ENCODE measurements at places on chromosomes 1 and 21. TPM values are rescaled to one million over a fixed set of nuclear protein-coding genes. Genes with fewer than 3 reads are reported as not detected.

GRCh38 chr1:229557200-229557850, 1.2 kb downstream of the ABCB10 start:
- peak; percentile 11 for DNase-seq

GRCh38 chr1:44225761-44226160, 12.5 kb downstream of the DMAP1 start:
- DNase-seq = no peak

GRCh38 chr1:170544624-170545023, 12.7 kb downstream of the GORAB start:
- DNase-seq = no peak

DNA sequence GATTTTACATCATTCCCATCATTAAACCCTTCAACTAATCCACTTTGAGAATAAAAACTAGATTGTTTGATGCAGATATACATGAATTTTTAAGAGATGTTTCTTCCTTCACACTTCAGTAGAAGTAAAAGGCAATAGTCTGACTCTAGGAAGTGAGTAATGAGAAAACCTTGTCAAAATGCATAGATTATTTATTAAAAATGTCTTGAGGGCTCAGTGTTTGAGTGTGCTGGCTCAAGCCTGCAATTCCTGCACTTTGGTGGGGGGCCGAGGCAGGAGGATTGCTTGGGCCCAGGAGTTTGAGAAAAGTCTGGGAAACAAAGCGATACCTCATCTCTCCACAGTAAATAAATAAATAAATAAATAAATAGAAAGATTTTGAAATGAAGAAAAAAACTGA, 177.1 kb downstream of the NEGR1 start:
- no peak for DNase-seq

DNA sequence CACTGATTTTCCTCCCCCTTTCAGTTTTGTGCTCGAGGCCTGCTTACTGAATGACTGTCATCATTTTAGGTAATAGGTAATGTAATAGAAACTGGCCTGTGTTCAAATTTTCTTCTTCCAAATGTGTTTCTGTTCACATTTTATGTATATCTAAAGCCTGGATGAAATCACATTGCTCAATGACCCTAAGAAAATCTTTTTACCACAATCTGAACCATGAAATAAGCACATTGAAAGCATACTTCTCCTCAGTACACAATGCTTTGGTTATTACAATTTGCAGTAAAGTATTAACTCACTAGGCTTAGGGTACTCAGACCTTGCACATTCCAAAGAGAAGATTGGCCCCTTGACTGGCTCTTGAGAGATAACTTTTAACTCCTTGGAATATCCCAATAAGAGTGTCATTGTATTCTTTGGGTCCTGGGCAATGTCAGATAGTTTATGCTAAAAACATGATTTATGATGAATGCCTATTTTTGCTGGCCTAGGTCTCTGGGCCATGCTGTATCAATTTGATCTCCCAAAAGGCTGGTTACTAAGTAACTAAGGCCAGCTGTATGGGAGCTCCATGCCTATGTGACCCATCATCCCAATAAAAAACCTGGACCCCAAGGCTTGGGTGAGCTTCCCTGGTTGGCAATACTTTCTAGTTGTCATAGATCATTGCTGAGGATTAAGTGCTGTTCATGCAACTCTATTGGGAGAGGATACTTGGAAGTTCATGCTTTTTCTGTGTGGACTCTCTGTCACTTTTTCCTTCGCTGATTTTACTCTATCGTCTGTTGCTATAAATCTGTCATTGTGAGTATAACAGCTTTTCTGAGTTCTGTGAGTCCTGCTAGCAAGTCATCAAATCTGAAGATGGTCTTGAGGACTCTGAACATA, 293.9 kb downstream of the GRIK1 start:
- DNase-seq = no peak

DNA sequence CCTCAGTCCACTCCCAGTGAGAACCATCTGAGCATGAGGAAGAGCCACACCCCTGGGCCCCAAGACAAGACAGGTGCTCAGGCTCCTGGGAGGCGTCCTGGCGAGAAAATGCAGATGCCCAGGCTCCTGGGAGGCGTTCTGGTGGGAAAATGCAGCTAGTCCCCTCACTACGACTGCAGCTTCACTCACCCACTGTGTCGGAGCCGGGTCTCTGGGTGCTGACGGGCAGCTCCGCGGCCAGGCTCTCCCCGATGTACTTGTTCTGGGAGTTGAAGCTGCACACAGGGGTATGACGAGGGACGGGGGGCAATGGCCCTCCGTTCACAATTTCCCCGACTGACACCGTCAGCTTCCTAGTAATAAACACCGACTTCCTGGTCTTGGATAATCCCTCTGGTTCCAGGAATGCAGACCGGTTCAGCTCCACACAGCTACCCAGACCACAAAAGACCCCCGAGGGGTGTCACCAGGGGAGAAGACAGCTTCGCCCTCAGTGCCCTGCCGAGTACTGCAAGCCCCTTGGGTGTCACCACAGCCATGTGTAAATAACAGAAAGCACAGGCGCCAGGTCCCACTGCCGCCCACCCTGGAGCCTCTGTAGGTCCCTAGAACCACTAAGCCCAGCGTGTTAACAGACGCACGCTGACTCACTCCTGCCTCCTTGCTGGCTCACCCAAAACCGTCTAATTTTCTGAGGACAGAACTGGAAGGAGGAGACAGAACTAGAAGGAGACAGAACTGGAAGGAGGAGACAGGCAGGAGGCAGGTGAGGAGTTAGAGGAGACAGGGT, 19.5 kb downstream of the MCM3AP start:
- no peak for DNase-seq

GRCh38 chr1:162471290-162471853, 26.2 kb upstream of the UHMK1 start:
- DNase-seq = no peak

GRCh38 chr1:116404699-116405098, 31.7 kb downstream of the ATP1A1 start:
- DNase-seq = no peak

DNA sequence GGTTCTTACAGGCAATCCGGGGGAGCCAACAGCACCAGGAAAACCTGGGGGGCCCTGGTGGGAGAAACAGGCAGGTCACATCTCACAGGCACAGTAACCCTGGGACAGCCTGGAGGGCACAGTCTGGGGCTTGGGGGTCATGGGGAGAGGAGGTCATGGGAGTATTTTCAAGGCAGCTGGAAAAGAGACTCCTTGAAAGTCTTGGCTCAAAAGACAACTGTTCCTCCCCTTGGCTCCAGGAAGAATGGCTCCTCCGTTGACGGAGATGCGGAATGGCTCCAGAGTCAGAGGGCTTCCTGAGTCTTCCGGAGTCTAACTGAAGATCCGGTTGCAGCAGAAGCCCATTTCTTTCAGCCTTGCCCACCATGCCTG, 25.9 kb upstream of the PEF1 start:
- DNase-seq = no peak

- no peak for DNase-seq
These were observed 393.1 kb downstream of the BRINP3 start for GRCh38 chr1:190084552-190084951.

DNA sequence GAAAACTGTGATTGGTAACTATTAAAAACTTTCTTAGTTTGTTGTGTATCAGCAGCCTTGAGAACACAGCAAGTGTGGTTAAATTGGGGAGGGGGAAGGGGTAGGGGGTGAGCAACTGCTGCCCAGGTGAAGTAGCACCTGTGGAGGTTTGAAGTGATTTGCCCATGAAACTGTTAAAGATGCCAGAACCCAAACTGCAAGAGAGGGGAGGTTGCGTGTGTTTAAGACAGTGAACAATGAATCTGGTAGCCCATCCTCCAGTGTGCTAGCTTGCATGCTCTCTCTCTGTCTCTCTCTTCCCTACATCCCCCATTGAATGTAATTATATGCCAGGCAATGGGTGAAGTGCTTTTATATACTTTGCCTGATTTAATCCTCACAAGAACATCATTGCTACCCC, 154.7 kb downstream of the RUNX1 start:
- DNase-seq = no peak

- no peak for DNase-seq
These were observed 12.5 kb upstream of the SPSB1 start for GRCh38 chr1:9280015-9280860.

GRCh38 chr1:15557594-15557993, 27.3 kb downstream of the AGMAT start:
- no peak for DNase-seq

GRCh38 chr1:197920067-197920396, 2.9 kb downstream of the LHX9 start:
- DNase-seq = no peak

DNA sequence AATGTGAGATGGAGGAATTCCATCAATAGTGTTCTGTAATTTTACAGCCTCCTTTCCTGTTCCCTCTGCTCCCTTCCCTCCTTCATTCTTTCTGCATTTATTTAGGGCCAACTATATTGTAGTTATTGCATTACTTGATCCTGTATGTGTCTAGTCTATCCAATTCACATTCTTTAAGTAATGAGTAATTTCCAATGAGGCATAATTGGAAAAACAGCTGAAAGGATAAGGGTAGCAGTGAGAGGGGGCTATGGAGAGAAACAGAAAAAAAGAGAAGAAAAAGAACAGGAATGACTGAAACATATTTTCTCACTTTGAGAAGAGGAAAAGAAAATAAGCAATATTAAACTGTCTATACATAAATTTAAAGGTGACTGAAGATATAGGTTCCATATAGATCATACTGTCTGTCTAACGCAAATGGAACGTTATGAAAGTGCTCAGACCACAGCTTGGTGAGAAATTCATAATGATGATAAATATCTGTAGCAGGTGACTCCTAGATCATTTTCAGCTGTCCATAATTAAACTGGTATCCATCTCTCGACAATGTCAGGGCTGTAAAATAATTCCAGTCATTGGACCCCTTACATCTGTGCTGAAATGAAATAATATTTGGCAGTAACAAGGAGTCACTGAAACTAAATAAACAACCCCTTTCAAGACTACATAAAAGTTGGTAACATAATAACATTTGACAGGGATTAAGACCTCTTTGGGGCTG, 61.8 kb downstream of the SPAG17 start:
- DNase-seq = no peak

DNA sequence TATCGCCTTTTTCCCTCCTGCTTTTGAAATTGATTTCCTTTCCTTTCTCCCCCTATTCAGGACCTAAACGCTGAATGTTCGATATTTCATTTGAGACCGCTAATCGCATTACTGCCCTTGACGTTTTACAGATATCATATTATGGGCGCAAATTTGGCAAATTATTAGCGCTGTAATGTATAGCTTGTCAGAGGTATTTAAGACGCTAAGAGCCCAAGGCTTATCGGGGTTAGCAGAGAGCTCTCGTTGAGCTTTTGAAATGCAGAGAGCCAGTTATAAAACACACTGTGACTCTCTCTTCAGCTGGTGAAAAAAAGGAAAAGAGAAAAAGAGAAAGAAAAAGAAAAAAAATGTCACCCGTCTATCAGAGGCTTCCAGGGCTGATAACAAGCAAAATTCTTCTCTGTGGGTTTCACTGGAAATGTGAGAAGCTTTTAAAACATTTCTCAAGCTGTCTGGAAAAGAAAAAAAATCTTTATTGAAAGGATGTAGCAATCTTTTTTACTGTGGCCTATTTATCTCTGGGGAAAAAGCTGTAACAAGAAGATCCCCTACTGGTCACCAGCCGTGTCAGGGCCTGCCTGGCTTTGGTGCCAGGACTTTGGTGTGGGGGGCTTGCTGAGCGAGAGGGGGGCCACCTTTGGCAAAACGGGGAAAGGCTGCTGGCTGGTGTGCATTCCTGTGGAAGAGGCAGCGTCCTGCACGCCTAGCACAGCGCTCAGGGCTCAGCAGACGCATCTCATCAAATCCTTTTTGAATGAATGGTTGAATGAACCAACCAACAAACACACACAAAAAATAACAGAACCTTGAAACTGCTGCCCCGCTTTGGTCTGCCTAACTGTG, 119.8 kb downstream of the RNF220 start:
- DNase-seq = no peak

DNA sequence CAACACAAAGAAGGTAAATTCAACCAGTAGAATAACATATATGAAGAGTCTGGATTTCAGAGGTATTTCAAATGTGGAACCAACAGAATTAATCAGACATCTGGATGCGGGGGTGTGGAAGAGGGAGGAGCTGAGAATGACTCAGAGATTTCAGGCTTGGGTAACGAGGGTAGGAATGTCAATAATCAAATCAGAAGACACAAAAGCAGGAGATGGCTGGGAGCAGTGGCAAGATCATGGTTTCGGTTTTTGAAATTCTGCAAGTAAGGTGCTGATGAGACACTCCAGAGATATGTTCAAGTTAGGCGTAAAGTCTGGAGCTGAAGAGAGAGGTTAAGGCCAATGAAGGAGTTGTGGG, 64.0 kb downstream of the PLPPR5 start:
- DNase-seq = no peak

Gene IVNS1ABP
- total RNA-seq = 225 TPM

Gene KPRP
- total RNA-seq = not detected

Gene SPATA21
- total RNA-seq = not detected

Gene S100A7A
- not detected for total RNA-seq

Gene NENF
- total RNA-seq = 32.5 TPM

Measured in activated T-helper 1 cell treated with anti-CD3 and anti-CD28 coated beads, Interleukin-12 subunit alpha, Interleukin-12 subunit beta, Interleukin-2, Interleukin-4 antibody, amounts not matched to agents 30 ng/mL and 10 ng/mL and 1 ng/mL, durations not matched to agents 14 hours and 24 hours and 36 hours (primary cell).